NAMALWA (cell line): ENCODE measurements at places on chromosomes 4 and X.
A peak's percentile ranks its signal among the peaks of the same experiment; 100 is the strongest.

DNA sequence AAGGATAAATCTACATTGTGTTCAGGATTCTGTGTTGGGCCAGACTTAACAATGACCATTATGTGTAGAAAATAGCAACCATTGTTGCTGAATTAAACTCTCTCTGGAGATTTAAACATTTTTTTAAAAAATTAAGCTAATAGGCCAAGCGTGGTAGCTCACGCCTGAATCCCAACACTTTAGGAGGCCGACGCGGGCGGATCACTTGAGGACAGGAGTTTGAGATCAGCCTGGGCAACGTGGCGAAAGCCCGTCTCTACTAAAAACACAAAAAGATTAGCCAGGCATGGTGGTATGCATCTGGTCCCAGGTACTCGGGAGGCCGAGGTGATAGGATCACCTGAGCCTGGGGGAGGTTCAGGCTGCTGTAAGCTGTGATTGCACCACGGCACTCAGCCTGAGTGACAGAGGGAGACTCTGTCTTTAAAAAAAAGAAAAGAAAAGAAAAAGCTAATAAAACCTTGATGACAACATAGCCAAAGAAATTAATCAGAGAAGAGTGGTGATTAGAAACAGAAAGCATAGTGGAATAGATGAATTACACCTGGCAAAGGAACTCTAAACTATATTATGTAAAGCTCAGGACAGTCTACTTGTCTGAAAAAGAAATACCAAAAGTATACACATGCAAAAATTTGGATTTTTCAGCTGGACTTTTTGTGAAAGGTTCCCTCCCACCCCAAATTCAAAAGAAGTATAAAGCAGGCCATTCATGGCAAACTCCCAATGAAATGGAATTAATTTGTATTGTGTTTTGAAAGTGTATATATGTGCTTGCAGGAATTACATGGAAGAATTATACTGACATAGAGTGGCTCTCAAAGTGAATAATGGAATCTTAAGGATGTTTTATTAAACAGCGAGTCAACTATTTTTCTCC, 21.9 kb downstream of the PLS3 start:
- DNase-seq, result no peak

DNA sequence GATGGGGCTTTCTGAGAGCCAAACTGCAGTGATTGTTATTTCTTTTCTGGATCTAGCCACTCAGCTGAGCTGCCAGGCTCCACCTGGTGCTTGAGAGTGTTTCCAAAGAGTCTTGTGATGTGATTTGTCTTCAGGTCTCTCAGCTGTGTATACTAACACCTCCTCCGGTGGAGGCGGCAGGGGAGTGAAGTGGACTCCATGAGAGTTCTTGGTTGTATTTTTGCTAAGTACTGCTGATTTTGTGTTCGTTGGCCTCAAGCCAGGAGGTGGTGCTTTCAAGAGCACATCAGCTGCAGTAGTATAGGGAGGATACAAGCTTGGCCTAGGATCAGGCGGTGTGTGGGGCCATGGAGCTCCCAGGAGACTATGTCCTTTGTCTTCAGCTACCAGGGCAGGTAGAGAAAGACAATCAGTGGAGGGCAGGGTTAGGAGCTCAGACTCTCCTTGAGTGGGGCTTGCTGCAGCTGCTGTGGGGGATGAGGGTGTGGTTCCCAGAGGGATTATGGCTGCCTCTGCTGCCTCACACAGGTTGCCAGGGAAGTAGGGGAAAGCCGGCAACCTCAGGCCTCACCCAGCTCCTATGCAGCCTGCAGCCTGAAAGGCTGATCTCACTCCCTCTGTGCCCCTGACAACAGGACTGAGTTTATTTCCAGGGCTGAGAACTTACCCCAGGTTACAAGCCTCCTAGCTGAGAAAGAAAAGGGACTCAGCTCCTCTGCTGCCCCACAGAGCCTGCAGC, 62.4 kb downstream of the NPFFR2 start:
- no peak for DNase-seq

DNA sequence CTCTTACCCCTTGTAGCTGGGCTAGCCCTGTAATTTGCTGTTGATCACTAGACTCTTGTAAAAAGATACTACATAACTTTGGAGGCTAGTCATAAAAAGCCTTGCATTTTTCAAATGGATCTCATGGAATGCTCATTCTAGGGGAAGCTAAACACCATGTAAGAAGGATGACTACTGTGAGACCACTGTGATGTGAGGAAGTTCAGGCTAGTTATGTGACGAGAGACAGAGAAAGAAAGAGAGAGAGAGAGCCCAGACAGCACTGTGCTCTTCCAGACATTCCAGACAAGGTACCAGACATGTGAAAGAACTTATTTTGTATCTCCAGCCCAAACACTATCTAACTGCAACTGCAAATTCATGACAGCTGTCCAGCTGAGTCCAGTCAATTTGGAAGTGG, 404.6 kb upstream of the PITX2 start:
- no peak for DNase-seq

DNA sequence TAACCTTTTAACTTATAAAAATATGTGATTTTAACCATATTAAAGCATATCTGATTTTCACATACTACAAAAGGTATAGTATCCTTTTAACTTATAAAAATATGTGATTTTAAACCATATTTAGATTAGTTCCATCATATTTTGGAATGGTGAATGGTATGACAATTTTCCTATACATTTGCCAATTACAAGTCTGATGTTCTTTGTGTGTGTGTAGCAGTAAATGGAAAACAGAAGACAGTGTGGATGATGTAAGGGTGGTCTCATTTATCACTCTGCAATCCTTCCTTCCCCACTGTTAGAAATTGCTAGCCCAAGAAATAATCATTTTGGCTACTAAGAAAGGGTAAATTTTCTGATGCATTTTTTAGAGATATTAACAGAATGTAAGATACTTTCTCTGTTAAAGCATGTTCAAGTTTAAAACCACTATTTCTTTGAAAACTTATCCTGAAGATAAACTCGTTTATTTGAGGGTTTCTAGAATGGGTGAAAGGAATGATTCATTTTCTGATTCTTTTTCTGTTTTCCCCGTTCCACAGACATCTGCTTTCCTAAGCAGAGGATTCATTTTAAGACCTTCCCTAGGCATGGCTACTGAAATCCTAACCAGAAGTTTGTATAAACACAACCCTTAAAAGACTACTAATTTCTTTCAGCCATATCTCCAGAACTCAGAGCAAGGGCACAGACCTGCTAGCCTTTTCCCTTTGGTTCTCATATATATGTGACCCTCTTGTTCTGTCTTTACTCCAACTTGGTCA, 21.0 kb downstream of the NUDT6 start:
- DNase-seq, result no peak

- no peak for DNase-seq
These were observed 43.0 kb upstream of the CDKN2AIP start for GRCh38 chr4:183401473-183401872.

DNA sequence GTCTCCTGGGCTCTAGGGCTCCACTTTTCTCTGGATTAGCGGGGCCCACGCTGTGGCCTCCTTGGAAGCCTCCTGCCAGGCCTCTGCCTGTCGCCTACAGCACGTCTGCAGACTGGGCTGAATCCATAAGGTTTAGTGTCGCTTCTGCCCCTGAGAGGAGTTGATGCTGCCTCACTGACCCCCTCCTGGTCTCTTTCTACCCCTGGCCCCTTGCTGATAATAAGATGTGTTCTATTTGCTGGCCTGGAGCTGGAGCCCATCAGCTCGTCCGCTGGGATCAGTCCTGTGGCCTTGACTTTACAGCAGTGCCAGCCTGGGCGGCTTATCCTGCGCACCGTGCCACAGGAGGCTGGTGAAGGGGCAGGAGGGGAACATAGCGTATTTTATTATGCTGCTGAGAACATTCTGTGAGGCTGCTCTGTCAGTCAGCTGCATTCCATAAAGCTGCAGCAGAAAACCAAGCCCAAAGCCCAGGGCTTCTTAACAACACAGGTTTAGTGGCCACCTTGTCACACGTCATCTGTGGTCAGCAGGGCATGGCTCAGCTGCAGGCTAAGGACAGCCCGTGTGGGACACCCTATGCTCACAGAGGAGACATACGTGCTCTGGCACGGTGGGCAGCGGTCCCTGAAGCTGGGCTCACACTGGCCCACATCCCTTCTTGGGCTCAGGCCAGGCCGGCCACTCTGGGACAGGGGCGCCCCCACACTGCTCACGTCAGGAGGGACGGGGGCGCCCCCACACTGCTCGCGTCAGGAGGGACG, 29.3 kb upstream of the HGFAC start:
- DNase-seq, result no peak

GRCh38 chrX:18607966-18608365, 63.9 kb downstream of the RS1 start:
- no peak for DNase-seq

GRCh38 chr4:158786121-158786601, 17.3 kb downstream of the FNIP2 start:
- DNase-seq, result no peak

GRCh38 chr4:7774301-7775294, 165.1 kb downstream of the AFAP1 start:
- no peak for DNase-seq

DNA sequence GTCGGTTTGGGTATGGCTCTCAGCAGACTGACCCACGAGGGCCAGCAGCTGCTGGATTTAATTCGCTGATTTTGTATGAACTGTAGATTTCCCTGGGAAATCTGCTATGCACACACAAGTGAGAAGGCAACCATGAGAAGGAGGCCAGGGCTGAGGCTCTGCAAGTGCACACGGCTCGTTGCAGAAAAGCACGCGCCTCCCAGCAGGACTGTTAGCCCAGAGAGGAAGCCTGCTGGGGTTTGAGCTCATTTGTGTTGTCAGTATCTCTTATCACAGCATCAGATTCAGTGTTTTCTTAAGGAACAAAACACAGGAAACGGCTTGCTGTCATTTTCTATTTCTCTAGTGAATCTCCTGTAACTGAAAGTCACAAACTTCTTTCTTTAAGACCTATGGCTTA, 296.2 kb upstream of the FAT1 start:
- no peak for DNase-seq

DNA sequence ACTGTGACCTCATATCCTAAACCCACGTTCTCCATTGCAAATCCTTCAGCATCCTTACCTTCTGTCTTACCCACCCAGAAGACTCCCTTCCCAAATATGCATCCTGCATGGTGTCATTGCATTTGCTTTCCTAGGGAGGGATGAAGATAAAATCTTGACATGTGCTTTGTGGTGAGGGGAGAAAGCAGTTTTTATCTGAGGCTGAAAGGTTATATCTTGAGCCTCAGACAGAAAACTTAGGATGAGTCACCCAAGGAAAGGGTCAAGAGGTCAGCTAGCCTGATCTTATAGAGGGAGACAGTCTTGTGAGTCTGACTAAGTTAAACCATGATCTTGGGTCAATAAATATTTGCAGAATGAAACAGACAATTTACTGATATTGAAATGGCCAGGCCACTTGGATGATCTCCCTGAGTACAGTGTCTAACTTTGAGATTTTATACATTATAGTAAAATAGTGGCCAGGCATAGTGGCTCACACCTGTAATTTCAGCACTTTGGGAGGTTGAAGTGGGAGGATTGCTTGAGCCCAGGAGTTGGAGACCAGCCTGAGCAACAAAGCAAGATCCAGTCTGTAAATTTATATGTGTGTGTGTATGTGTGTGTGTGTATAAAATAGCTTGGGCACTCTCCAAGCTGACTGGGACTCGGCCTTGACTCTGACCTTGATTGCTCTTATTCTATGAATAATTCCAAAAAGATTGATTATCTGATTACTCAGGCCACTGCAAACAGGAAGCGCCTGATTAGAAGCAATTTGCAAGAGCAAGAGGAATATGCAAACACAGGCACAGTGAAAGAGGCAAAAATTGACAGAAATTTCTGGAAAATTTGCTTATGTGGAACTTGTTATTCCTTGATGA, 15.4 kb upstream of the FAM9C start:
- no peak for DNase-seq

DNA sequence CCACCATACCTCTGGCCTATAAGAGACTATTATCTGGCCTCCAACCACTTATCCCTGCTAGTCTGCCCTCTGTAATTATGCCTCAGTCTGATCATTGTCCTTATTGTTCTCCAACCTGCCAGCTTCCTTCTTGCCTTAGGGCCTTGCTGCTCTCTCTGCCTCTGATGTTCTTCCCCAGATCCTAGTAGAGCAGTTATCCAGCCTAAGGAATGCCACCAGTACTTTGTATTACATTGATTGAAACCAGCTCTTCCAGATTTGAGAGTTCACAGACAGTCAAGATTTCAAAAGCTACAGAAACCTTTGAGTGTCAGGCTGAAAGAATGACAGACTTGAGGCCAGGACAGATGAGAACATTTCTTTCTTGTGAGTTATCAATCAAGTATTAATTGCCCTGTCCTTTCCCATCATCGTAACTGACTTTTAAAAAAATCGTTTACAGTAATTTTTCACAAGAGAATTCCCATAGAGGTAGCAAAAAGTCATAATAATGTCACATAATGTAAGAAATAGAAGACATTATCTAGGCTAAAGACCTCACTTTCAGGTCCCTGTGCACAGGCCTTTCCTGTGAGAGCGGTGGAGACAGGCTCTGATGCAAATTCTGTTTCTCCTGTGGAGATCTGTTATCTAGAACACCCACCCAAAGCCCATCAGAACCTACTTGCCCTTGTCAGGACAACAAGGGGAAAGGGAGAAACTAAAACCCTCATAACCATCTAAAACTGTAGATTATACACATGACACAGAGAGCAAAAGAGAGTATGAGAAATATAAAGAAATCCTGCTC, 64.1 kb upstream of the GUCY1A1 start:
- DNase-seq, result no peak

GRCh38 chrX:76420237-76420636, 7.3 kb upstream of the MAGEE1 start:
- peak; percentile 2 for DNase-seq

DNA sequence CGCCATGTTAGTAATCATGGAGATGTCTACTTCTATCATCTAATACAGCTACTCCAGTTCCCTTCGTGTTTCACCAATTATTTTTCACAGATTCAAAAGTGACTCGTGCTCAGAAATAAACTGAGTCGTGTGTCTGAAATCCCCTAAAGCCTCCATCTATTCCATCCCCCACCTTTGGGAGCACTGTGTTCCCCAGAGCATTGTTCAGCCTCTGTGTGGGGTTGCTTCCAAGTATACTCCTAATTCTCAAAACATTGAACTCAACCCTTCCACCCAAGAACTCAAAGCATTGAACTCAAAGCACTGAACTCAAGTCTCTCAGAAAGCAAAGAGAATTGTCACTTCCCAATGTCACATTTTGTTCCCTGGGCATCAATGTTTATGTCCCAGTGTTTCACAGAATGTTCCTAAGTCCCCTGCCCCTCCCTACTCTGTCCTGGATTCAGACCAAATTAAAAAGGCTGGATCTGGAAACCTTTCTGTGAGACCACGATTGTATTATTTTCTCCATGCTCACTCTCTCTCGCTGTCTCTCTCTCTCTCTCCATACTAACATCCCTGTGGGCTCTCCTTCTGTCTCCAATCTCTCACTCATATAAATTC, 138.5 kb upstream of the QRFPR start:
- DNase-seq, result no peak
